Activated naive CD4-positive, alpha-beta T cell treated with anti-CD3 and anti-CD28 coated beads for 36 hours (primary cell): ENCODE measurements at places on chromosomes 2 and 18. TPM values are rescaled to one million over a fixed set of nuclear protein-coding genes. Genes with fewer than 3 reads are reported as not detected.
A peak's percentile ranks its signal among the peaks of the same experiment; 100 is the strongest.

Gene ABCB11
- total RNA-seq: not detected

Gene ESPNL
- total RNA-seq: 0.15 TPM

GRCh38 chr2:69535817-69536241 is 98.6 kb upstream of the NFU1 start:
- DNase-seq: no peak

GRCh38 chr2:104786821-104787220 is 67.1 kb upstream of the POU3F3 start:
- DNase-seq: no peak

GRCh38 chr2:226649871-226650660 is 149.6 kb downstream of the IRS1 start:
- DNase-seq: peak; percentile 74

- no peak for DNase-seq
Observed at GRCh38 chr2:203690441-203691047, 15.9 kb upstream of the CD28 start.

- DNase-seq: no peak
Observed at GRCh38 chr2:150718280-150718679, 230.8 kb upstream of the RND3 start.
